Amniotic stem cell (primary cell): ENCODE measurements at places on chromosomes 7 and 10.

DNA sequence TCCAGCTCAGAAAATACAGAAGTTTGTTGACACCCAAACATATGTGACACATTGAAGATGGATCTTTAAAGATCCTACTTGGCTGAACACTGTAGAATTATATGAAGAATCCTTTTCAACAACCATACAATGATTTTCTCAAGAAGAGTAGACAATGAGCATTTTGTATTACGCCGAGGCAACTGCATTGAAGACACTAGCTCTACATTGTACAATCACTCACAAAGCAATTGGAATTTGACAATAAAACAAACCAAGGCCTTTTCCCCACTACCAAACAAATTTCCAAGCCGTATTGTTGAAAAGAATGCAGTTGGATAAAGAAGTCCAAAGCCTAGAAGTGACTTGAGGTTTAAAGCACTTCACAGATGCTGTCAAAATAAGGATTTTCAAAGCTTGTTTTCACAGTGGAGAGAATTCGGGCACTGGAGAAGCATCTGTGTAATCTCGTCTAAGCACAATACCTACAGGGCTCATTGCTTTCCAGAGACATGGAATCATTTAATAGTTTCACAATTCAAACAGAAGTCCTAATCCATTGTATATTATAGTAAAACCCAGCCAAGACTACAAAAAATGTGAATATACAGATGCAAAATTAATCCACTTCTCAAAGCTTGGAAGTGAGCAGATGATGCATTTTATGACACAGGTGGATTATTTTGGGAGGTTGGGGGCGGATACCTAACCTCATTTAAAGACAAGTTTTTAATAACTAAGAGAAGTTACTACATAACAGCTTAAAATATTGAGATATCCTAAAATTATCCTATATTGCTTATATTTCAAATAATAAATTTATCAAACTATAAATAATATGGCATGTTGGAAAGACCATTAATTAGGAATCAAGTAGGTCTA is 78.6 kb downstream of the SORCS1 start:
- DNase-seq: no peak

- no peak for DNase-seq
These were observed 6.3 kb downstream of the RAPGEF5 start for GRCh38 chr7:22350466-22351328.

GRCh38 chr7:55555160-55555559 is 17.1 kb downstream of the VOPP1 start:
- DNase-seq: no peak

DNA sequence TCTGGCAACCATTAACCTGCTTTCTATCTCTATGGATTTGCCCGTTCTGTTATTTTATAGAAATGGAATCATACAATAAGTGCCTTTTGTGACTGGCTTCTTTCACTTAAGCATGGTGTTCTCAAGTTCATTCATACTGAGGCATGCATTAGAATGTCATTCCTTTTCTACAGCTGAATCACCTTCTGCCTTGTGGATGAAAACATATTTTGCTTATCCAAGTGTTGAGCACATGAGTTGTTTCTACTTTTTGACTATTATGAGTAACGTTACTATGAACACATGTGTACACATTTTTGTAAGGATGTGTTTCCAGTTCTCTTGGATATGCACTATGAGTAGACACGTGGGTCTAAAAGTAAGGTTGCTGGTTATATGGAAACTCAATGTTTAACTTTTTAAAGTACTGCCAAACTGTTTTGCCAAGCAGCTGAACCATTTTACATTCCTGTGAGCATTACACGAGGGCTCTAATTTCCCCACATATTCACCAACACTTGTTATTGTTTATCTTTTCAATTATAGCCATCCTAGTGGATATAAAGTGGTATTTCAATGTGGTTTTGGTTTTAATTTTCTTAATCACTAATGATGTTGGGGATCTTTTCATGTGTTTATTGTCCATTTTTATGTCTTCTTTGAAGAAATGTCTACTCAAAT is 241.3 kb downstream of the FANK1 start:
- DNase-seq: no peak

GRCh38 chr7:24821045-24821753 is 63.9 kb upstream of the GSDME start:
- DNase-seq: peak; percentile 82

- no peak for DNase-seq
These were observed 49.1 kb upstream of the MSMB start for GRCh38 chr10:46094931-46095750.

GRCh38 chr10:64648915-64649314 is 1127.7 kb downstream of the REEP3 start:
- DNase-seq: no peak

DNA sequence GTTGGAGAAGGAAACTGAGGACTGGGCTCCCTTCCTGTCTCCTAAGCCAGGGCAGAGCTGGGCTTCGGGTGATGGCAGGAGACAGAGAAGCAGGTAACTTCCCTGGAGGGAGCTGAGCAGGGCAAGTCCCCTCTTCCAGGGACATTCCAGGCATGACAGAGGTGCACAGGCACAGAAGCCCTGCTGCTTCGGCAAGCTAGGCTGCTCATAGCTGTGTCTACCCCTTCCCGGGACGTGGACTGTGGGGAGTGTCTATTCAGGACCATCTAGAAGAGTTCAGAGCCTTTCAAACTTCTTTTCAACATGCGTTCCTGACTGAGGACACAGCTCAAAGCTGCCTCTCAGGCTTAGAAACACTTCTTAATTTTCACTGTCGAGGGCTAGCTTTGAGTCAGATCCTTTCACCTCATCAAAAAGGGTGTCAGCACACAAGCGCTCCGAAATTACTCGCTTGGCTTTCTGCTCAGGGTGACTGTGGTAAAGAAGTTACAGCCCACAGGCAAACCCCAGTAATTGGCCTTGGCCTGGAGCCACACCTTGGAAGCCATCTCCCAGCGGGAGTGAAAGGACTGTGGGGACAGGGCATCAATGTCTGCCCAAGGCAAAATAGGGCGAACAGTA is 63.7 kb upstream of the STEAP1B start:
- no peak for DNase-seq

GRCh38 chr10:78467496-78468106 is 433.9 kb downstream of the RPS24 start:
- DNase-seq: no peak

GRCh38 chr10:60732198-60732806 is 46.0 kb upstream of the CDK1 start:
- no peak for DNase-seq

- no peak for DNase-seq
These were observed 82.6 kb downstream of the UPF2 start for GRCh38 chr10:11959966-11960365.

DNA sequence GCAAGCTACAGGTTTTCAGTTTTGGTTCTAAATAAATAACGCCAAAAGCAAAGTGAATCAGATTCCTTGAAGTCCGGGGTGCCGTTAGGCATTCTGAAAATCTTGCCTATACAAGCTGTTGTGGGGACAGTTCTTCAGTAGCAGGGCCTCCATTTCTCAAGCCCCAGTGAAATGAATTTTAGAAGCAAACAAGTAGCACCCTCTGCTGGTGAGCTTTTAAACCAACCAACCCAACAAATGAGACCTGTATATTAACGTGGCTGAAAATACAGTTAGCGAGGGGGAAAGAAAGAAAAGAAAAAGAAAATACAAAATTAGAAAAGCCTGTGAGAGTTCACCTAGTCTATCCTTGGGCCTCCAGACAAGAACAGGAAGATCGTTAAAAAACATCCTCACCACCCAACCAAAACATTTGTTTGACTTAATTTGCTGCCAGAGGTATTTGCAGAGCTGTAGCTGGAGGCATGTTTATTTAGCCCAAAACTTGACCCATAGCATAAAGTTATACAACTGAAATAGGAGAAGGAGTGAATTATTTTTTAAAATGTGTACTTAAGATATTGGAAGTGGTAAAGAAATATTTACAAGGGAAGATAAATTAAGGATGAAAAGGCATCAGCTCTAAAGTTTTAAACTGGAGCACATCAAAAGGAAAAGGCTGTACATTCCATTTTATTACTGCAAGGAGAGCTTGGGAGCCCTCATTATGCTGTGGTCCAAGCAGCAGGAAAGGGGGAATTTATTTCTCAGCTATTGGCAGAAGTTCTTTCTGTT is 98.9 kb downstream of the DYNC1I1 start:
- DNase-seq: peak; percentile 25

GRCh38 chr7:140247559-140247958 is 70.8 kb upstream of the KDM7A start:
- no peak for DNase-seq

DNA sequence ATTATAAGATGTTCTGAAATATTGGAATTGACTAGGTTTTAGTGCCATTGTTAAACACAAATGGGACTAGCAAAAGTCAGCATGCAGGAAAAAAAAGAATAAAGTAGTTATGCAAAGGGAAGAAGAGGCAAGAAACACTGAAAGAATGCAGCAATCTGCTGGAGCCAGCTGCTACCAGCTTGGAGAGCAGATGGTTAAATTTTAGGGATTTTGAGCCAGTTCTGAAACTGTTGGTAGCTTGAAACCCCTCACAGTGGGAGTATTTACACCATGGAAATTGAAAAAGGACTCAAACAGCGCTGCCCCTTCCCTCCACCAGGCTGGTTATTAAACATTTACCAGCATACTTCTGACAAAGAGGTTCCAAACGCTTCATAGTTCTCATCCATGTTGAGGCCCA is 41.0 kb downstream of the SCRN1 start:
- no peak for DNase-seq

DNA sequence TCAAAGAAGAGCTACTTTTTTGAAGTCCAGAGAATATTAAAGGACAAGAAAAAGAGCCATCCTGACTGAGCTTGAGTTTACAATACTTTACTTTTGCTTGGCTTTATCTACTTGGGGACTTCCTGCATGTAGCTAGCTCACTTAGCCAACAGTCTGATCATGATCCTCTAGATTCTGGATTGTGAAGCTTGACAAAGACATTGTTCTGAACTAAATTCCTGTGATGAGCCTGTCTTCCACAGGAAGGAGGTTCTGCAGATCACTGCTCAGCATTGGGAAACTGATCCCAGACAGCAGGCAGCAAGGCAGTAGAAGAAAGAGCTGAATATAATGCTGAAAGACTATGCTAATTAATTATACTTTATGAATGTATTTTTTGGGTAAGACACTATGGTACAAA is 296.4 kb downstream of the DGKB start:
- no peak for DNase-seq

- DNase-seq: peak; percentile 9
These were observed 75.2 kb downstream of the DNAJB6 start for GRCh38 chr7:157412021-157412443.

GRCh38 chr7:130741331-130741995 is 7.5 kb upstream of the KLF14 start:
- no peak for DNase-seq

DNA sequence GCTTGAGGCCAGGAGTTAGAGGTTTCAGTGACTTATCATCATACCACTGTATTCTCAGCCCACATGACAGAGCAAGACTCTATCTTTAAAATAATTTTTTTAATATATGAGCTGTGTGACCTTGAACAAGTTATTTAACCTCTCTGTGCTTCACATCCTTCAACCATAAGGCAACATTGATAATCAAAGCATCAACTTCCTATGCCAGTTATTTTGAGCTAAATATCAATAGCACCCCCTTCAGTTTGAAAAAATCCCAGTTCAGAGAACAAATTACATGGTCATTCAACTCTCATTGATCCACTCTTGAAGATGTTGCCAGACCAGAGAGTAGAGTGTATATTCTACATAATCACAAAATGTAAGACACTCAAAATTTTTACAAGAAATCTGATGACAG is 53.0 kb downstream of the ASNS start:
- no peak for DNase-seq

DNA sequence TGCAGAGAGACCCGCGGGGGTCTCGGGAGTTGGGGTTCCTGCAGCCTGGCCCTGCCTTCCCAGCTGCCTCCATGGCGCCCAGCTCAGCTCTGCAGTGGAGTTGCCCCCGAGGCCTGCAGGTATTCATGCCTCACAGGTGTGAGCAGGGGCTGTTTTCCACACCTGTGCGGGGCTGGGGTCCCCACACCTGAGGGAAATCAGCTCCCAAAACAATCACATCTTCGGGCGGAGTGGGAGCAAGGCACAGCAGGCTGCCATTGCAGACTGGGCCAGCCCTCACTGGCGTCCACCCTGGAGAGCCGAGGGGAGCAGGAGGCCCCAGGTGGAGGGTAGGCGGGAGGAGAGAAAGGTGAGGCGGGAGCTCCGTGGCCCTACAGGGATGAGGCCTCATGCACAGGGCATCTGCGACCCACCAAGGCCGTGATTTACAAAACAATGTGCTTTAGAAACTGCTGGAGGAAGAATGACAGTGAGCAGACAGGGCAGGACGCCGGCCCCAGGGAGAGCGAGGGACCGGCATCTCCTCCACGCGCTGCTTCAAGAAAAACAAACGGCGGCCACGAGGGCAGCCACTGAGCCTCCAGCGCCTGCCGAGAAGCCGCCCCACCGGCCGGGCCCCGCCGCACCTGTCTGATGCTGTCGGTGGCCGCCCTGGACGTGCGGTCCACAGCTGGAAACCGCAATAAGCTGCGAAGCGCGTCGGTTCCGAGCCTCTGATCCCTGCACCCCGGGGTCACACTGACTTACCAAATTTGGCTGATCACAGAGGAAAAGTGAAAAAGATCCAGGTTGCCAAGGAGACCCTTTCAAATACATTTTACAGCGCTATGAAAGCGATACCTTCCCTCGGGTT is 53.0 kb upstream of the PDGFA start:
- DNase-seq: no peak
